ENCODE measurements at places on chromosomes 13 and 19.

GRCh38 chr13:22002893-22003292 lies 332.0 kb downstream of the FGF9 start:
- DNase-seq, result no peak

DNA sequence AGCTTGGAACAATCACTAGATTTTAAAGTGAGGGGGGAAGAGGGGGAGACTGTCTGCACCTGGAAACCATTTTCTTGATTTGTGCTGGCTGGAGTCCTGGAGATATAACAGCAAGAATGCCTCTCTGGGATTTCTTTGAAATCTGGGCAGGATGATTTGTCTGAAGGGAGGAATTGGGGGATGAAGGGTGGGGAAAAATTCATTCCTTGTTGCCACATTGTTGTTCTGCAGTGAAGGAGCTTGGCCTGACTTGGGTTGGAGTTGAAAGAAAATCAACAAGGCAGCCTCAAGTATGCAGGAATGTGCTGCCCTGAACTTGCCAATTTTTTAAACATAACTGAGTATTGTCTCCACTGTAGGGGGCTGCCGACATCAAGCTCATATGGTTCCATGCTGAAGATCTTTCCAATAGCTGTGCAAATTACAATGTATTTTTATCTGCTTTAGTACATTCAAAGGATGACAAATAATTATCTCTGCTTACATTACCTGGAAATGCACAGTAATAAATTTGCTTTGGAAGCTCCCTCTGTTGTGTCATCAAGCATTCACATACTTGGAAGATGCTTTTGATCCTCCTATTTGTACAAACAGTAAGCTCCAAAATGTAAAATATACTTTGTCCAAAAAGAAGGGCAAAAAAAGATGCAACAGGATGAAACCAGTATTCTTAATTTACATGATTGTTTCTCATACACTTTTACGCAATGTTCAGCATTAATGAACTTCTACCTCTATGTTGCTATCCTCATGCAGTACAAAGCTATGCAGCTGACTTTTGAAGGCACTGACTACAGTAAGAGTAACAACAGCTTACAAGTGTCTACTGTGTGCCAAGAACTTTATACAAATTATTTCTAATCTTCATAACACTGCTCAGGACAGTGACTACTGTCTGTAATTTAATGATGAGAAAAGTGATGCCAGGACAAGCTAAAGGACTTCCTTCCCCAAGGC lies 627.9 kb upstream of the KLF12 start:
- no peak for DNase-seq

GRCh38 chr13:96519380-96519779 lies 429.5 kb downstream of the HS6ST3 start:
- DNase-seq, result no peak

DNA sequence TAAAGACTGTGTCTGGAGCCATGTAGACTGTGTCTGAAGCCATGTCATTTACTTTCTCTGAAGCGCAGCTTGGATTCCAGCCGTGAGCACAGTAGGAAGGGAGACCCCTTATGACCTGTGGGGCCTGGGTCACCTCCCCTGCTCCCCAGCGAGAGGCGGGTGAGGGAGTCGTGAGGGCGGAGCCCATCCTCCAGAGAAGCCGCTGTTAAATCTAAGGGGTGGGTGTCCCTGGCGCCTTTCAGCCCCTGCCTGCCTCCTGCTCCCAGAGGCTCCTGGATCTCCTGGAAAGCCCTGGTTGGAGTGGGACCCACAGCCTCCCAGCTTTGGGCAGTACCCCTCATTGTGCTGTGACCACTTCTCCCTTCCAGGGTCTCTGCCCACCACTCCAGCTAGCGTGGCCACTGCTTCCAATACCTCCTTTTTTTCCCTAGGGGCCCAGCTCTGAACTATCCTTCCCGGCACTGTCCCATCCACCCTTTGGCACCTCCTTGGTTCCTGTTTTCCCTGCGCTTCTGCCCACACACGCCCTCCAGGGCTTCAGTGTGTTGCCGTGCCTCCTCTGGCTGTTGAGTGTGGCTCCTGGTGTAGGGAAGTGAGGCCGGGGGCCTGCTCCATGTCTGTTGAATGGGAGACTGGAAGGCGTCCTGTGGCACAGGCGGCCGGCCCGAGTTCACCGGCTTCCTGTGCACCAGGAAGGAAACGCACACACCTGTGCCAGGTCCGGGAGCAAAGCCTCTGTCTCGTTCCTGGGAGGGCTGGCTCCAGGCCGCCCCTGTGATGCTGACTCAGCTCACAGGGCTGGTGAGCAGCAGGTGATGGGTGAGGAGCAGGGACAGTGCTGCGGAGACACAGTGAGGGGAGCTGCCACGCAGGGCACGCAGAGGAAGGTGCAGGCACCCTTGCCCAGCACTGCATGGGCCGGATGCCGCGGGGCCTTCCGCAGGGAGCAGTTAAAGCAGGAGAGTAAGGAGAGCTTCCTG lies 29.4 kb downstream of the ATP4B start:
- DNase-seq, result no peak

- DNase-seq, result no peak
These were observed 31.3 kb downstream of the TINCR start for GRCh38 chr19:5536337-5536894.

GRCh38 chr19:1113030-1113985 lies 9.5 kb downstream of the GPX4 start:
- DNase-seq, result peak; percentile 89

- peak; percentile 53 for DNase-seq
These were observed 95.2 kb downstream of the LRCH1 start for GRCh38 chr13:46648166-46648607.

DNA sequence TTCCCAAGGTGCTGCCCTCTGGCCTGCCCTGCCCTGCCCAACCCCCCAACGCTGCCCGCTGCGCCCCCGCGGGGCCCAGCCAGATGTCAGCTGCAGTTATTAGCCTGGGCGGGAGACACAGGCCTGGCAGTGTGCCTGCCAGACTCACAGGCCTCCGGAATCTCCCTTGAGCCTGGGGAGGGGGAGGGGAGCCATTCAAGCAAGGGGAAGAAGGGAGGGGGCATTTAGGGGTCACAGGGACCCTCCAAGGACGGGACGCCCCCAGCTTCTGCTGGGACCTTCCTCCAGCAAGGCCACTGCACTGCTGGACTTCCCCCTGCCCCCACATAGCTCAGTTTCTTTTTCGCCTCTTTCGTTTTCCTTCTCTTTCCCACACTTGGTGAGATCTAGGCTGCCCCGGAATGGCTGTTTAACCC lies 2.6 kb upstream of the JUNB start:
- peak; percentile 41 for DNase-seq

GRCh38 chr19:2168619-2169424 lies 5.1 kb downstream of the DOT1L start:
- peak; percentile 99 for DNase-seq

DNA sequence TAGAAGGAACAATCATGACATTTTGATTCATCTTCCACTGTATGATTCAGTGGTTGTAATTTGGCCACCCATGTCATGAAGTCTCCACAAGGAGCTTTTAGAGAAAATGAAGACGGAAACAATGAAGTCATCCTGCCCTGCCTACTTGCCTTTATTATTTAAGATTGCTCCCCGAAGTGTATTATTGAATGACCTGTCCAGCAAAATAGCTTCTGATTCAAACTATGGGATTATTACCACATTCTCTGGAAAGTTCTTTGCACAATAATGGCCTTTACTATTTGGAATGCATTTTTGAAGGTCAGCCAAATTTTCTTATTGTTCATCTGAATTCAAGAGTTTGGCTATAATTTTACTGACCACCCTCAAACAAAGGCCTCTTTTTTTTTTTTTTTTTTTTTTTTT lies 77.8 kb upstream of the RFC3 start:
- DNase-seq, result no peak

DNA sequence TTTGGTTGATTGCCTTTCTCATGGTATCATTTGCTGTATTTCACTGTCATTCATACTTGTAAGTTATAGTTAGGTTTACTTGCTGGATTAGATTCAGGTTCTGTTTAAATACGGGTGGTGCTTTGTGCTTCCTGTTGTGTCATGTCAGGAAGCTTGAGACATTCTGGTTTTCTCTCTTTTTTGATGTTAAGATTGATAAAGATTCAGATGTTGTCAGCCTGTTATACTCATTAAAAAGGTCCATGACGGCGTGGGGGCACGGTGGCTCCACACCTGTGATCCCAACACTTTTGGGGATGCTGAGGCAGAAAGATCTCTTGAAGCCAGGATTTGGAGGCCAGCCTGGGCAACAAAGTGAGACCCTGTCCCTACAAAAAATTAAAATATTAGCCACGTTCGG lies 45.7 kb downstream of the NAA16 start:
- DNase-seq, result no peak

DNA sequence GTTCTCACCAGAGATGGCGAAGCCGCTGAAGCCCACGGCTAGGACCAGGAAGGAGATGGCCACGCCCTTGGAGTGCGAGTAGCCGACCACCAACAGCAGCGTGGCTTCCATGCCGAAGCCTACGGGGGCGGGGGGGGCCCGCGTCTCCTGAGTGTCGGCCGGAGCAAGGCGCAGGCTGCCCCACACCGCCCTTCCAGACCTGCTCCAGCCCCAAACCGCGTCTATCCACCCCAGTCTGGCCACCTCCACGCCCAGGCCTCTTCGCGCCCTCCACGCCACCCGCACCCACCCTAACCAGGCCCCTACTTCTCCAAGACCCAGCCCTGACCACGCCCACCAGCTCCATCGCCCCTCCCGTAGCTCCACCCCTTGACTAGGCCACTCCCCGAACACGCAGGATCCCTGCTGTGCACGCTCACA lies 6.2 kb downstream of the GFY start:
- DNase-seq, result no peak

DNA sequence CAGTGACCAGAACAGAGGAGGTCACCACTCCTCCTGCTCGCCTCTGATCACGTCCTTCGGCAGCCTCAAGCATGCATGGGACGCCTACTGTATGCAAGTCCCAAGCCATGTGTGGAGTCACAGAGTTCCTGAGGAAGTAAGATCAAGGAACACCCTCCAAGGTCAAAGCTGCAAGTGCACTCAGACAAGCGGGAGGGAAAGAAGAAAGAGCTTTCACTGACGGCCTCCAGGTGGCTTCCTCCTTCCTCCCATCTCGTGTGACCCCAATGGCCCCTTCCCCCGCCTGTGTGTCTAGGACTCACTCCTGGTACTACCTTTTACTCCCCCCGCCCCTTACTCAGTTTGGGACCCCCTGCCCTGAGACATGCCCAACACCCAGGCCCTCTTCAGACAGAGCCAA lies 6.1 kb downstream of the HAUS8 start:
- no peak for DNase-seq

- peak; percentile 78 for DNase-seq
These were observed 391.7 kb upstream of the SGCG start for GRCh38 chr13:22789027-22789593.

DNA sequence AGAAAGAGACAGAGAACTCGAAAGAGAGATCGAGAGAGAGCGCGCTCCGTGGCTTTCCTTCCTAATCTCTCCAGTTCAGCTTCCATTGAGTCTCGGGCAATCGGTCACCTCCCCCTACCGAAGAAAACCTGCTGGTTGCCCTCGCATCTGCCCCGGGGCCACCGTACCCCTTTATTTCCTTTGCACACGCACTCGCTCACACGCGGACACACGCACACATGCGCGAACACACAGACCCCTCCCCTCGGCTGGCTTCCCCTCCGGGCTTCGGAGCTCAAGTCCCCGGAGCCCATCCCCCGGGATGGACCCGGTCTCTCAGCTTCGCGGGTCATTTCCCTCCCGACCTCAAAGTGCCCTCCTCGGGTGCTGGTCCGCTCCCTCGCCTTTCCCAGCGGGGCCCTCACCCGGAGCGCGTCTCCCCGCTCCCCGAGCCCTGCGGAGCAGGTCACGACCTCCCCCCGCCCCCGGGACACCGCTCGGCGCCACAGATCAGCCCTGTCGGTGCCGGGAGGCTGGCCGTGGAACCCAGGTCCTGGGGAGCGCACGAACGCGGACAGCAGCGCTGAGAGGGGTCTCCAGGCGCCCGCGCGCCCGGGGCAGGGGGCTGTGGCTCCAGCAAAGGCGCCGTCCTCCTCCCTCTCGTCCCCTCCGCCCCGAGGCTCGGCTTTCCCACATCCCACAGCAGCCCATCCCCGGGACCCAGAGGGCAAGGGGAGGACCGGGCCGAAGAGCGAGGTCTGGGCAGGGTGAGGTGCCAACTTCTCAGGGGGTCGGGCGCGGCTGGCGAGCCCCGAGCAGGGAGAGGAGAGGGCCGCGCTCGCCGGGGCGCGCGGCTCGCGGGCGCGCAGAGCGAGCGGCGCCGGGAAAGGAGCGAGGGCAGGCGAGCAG lies 1.8 kb downstream of the DACH1 start:
- no peak for DNase-seq

DNA sequence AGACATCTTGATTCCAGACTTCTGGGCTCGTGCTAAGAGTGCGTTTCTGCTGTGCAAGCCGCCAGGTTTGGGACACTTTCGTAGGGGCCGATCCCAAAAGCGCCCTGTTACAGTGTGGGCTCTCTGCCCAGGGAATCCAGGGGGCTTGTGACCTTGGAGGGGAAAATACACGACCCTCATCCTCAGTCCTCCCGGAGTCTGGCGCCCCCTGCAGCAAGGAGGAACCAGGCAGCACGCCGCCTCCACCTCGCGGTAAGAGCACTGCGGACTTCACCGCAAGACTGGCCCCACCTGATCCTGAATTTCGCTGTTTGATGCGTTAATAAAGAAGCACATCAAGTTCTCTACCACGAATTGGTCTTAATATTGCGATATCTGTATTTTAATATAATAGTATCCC lies 5.2 kb downstream of the POLRMT start:
- DNase-seq, result no peak

DNA sequence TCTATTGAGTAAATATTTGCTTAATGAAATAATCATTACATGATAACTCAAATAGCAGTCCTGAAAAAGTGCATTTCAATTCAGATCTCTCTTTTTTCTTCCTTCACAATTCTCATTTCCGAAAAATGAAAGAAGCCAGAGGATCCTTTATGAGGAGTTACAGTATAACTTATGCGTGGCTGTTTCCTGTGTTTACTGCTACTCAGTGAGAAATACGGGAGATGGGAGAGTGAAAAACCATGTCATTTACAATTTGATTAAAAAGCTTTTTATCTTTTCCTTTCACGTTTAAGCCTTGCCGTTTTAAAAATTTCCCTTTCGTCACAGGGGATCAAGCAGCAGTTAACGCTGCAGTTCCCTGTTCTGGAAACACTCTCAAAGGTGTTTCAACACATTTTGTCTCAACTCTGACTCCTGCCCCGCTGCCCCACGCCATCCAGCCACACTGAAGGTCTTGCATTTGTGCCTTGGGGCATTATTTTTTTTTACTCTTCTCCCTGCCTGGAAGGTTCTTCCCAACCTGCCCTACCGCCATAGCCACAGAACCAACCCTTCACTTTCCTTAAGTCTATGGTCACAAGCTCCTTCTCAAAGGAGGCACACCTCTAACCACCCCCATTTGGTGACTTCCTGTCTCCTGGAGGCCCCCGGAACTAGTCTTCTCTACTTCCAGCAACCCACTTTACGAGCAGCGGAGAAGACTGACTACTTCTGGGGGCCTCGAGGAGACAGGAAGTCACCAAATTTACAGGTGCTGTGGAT lies 17.0 kb downstream of the KL start:
- no peak for DNase-seq

- DNase-seq, result no peak
These were observed 1.1 kb upstream of the NFIC start for GRCh38 chr19:3365093-3365835.

DNA sequence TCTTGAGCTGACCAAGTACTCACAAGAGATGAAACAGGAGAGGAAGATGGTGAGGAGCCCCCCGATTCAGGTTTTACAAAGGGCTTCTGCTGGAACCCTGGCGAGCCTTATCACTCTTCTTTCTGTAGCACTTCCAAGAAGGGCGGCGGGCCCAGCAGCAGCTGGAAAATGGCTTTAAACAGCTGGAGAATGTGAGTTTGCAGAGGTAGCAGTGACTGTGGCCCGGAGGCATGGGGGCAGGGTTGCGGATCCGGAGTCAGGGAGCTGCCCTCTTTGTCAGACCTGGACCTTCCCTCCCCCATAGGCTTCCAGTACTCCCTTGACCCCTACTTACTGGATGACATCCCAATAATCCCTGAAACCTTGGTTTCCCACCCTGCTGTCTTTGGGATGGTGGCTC lies 3.6 kb downstream of the TRIP10 start:
- DNase-seq, result no peak

Data from HepG2 (cell line).